Hematopoietic multipotent progenitor cell treated with erythropoietin and hydrocortisone succinate and interleukin-3 and kit ligand, for 6 days (in vitro differentiated cells): ENCODE measurements at places on chromosomes 4 and X.

DNA sequence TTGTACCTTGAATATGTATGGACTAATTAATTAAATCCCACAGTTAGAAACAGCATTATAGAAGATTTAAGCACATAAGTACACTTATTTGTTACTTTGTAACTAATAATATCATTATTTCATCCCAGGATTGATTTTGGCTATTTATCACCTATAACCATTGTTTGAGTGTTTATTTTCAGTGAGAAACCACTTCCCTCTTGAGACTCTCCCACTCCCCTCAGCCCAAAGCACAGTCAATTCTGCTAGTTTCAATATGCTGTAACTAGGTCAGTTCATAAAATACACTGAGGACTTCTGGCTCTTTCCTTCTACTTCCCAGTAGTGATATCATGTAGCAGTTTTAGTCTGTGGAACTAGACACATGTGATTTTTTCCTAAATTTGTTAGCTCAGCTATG lies 16.3 kb downstream of the OFD1 start:
- no peak for DNase-seq

DNA sequence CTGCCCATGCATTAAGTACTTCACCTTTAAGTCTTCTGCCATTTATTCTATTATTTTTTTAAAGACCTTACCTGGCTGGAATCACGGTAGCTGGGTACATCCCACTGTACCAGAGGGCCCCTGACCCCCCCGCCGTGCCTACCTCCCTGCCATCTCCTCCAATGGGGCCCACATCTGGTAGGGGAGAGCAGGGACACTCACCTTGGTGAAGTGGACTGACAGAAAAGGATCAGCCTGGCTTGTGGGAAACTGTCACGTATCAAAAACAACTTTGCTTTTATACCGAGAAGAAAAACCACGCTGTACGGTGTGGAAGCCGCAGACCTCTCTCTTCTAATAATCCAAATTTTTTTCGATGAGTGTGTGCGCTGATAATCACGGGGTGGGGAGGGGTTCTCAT lies at the start of gene FOXP3:
TSS of gene FOXP3 (minus strand) at position 251 of the 400 bp plus-strand sequence. CDS start 6,205 bp downstream, outside the sequence.
- no peak for DNase-seq

DNA sequence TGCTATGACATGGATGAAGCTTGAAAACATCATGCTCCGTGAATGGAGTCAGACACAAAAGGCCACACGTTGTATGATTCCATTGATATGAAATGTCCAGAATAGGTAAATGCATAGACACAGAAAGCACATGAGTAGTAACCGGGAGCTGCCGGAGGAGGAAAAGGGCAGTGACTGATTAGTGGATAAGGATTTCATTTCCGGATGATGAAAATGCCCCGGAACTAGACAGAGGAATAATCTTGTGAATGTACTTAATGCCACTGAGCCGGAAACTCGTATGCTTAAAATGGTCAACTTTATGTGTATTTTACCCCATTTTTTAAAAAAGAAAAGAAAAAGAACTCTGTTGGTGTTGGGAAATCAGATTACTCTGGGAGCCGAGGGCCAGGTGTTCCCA lies 112.7 kb upstream of the FAM9B start:
- DNase-seq = no peak

DNA sequence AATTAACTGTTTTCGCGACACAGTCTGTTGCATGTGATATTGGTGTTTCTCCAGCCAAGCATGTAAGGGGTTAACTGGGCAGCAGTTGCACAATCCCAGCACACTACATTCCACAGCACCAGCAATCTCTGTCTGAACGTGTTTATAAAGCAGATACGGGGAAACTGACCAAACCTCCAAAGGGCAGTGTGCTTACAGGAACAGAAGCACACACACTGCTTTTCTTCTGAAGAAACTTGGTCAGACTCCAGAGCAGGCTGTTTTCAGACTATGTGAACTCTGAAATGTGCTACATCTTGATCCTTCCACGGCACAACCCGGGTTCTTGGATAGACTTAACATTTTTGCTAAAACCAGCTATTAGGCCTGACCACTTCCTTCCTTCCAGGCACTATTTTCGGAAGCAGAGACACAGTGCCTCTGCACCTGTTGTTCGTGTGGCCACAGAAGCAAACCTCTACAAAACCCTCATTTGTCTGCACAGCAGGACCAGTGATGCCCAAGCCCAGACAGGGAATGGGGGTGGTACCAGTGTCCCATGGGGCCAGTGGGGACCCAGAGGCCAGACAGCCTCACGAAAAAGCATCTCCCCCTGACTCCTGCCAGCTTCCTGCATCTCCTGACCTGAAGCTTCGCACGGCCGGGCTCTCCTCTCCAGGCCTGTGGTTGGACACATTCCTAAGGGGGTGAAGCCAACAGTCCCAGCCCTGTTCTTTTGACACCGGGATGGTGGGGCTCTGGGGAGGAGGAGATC lies 90.1 kb downstream of the IRF2 start:
- DNase-seq = peak; percentile 39

DNA sequence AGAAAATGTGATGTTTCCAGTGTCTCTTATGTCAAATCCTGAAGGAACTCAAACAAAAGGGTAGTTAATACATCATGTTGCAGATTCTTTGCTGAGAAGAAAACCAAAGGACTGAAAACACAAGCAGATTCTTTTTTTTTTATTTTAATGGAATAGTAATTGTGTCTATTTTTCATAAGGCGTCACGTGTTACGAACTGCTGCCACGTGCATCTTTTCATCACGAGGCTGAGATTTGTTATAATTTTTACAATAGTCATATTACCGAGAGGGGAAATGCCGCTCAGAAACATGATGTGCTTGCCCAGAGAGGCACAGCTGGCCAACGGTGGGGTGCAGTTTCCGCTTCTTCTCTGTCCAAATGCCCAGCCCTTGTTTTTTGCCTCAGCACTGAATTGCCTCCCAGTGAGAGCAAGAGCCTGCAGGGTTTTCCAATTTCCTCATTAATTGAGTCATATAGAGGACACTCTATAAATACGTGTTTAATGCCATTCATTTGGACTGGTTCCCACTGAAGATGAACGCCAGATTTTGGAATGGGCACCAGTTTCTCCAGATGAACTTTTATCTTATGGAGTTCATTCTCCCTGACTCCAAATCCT lies 225.3 kb downstream of the STK32B start:
- DNase-seq = no peak

DNA sequence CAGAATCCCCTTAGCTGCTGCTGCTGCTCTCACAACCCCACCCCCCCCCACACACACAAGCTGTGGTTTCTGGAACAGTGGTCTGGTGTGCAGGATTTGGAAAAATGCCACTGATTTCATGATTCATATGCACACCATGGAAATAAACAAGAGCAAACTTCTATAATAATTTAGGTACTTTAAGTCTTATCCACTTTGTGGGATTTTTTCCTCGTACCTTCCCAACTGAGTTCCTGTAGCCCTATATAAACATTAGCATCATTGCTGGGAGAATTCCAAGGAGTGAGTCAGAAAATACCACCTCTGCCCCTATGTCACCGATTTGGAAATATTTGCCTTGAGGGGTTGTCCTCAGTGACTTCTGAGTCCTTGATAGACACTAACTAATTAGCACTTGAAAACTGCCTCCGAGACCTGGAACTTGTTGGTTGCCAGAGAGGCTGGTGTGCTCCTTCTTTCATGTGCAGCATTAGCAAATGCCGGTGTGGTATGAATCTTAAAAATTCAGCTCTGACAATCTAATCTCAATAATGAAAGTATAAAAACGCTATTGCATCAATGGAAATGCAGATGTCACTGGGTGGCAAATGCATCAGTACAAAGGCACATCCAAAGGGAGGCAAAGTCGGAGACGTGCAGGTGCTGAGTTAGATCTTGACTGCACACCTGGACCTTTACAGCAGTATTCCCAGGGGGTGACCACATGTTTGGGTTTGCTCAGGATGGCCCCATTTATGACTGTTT lies 61.8 kb downstream of the CPE start:
- no peak for DNase-seq
